ENCODE measurements at places on chromosomes 7 and 10.
A peak's percentile ranks its signal among the peaks of the same experiment; 100 is the strongest.

DNA sequence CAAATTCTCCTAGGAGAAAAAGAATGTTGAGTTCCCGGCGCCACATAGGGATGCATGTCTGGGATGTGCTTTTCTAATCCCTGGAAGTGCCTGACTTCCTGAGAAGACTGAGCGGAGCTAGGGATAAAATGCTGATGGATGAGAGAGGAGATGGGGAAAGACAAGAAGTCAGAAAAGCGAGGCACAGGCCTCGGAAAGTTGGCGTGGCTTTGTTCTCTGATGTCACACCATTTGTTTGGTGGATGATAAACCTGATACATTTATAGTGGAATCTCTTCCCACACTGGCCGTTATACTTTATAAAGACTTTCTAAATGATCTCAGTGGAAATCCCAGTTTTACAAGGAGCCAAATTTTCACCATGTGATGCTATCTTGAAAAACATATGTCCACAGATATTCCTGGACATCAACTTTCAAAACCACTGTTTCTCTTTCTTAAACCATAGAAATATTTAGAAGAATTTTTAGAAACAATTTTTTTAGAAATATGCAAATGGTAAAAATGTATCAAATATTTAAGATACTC lies 188.8 kb upstream of the SVIL start:
- DNase-seq: no peak

GRCh38 chr7:73343671-73344380 lies 15.9 kb downstream of the FKBP6 start:
- no peak for DNase-seq

DNA sequence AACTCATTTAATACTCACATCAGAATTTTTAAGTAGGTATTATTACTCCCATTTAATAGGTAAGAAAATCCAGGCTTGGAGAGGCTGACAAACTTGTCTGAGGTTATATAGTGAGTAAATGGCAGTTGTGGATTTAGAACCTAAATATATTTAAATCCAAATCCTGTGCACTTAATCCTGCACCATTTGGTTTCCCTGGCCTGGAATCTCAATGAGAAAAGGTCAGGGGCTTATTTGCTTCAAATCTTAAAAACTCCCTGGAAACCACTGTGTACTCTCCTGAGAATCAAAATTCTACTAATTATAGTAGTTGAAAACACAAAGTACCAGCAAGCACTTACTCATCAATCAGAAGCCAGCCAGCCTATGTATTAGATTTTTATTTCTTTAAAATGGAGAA lies 97.7 kb downstream of the DNMBP start:
- DNase-seq: no peak

DNA sequence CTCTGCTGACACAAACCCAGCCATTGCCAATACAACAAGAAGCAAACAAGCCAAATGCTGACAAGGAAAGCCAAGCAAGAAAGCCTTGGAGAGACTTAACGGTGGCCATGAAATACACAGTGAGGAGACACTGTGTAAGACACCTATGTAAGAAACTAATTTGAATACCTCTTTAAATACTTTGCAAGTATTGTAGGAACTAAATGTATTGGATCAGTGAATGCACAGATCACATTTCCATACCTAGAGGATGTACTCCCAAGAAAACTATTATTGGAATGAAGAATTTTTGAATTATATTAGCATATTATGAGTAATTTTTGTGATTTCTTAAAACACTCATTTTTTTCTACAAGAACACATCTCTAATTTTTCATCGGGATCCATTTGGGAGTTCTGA lies 34.0 kb downstream of the ETV1 start:
- no peak for DNase-seq

GRCh38 chr7:129855234-129855673 lies 97.5 kb downstream of the UBE2H start:
- DNase-seq: no peak

GRCh38 chr10:107806026-107806425 lies 641.5 kb upstream of the SORCS1 start:
- DNase-seq: no peak

GRCh38 chr10:76047521-76047920 lies 616.1 kb downstream of the LRMDA start:
- no peak for DNase-seq

- no peak for DNase-seq
Observed at GRCh38 chr7:73758581-73759138, 11.4 kb downstream of the CLDN3 start.

- DNase-seq: no peak
Observed at GRCh38 chr10:130747356-130747755, 564.2 kb downstream of the TCERG1L start.

GRCh38 chr10:89085153-89085552 lies 94.6 kb downstream of the FAS start:
- DNase-seq: no peak

GRCh38 chr7:23043441-23043840 lies 29.5 kb upstream of the HYCC1 start:
- no peak for DNase-seq

DNA sequence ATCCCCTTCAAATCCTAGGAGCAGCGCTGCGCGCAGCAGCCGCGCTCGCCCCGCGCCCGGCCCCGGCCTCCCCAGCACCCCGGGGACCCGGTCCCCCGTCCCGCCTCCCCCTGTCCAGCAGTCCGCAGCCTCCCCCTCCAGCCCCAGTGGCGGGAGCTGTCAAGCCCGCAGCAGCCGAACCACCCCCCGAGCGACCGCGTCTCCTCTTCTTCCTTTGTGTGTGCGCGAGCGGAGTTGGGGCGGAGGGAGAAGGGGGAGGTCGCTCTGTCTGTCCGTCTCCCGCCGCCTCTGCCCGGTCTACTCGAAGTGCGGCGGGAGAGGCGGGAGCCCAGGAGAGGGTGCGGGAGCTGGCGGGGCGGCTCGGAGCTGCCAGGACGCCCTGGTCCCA lies 375 bp upstream of the CHN2 start:
- DNase-seq: no peak

DNA sequence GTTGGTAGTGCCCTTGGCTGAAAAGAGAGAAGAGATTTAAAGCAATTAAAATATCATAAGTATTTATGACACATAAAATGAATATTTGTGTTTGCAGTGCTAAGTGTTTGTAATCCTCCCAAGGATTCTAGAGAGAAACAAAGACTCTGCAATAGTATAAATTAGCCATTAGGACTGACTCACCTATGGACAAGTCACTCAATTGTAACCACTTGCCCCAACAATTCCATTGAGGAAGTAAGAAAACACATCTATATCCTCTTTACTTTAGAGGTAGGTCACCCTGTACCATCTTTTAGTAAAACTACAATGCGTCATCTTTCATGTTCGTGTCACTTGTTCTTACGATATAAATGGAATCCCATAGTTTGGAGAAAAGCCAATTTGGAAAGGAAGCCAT lies 85.7 kb upstream of the INHBA start:
- no peak for DNase-seq

DNA sequence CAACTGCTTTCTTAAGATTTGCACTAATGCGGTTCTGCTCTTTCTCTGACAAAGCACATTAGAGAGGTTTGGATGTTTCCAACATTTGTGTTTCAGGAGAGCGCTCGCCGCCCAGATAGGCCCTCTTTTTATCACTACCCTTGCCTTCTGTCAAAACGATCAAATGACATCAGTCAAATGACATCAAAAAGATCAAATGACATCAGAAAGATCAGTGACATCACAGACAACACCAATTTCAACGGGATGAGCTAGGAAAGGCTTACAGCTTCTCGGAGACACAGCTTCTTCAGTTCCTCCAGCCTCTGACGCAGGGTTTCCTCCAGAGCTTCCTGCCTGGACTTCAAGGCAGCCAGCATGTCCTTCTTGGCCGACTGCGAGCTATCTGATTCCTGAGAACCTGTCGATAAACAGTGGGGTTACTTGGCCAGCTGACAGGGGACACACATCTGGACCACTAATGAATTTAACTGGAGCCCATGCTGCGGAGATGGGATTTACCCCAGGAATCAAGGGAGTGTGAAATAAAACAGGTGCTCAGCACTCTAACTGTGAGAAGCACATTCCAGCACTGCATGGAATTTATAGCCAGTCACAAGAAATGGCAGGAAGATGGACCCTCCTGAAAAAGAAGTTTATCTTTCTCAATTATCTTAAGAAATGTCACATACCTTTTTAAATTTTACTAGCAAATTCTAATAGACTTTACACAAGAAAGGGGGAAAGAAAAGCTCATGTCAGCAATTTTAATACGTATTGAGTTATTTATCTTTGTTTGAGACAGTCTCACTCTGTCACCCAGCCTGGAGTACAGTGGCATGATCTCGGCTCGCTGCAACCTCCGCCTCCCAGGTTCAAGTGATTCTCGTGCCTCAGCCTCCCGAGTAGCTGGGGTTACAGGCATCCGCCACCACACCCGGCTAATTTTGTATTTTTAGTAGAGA lies 88.2 kb downstream of the PRPF18 start:
- DNase-seq: no peak

- no peak for DNase-seq
Observed at GRCh38 chr10:120987359-120987758, 136.2 kb downstream of the WDR11 start.

GRCh38 chr7:144474800-144475615 lies 71.5 kb upstream of the NOBOX start:
- peak; percentile 46 for DNase-seq

GRCh38 chr7:3892686-3893085 lies 591.6 kb downstream of the SDK1 start:
- DNase-seq: no peak

- DNase-seq: no peak
Observed at GRCh38 chr7:157612664-157613561, 276.1 kb downstream of the DNAJB6 start.

DNA sequence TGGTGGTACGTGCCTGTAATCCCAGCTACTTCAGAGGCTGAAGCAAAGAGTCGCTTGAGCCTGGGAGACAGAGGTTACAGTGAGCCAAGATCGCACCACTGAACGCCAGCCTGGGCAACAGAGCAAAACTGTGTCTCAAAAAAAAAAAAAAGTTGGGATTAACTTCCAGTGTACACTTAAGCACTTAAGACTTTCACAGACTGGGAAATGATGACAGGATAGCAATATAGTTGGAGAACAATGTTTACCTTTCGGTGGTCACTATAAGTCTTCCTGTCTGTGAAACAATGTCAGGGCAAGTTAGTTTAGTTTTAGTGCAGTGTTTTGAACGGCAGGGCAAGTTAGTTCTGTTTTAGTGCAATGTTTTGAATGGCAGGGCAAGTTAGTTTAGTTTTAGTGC lies 130.2 kb downstream of the TPST1 start:
- no peak for DNase-seq

Measured in NCI-H748 treated with DMSO at 0.1 percent for 48 hours (cell line).